Activated T-helper 2 cell treated with anti-CD3 and anti-CD28 coated beads, Interferon-gamma antibody, Interleukin-2, Interleukin-4, amounts not matched to agents 10 μg/mL and 5 μg/mL and 100 μg/mL, durations not matched to agents 14 hours and 24 hours and 36 hours (primary cell): ENCODE measurements at places on chromosomes 7 and 10.
A peak's percentile ranks its signal among the peaks of the same experiment; 100 is the strongest.

DNA sequence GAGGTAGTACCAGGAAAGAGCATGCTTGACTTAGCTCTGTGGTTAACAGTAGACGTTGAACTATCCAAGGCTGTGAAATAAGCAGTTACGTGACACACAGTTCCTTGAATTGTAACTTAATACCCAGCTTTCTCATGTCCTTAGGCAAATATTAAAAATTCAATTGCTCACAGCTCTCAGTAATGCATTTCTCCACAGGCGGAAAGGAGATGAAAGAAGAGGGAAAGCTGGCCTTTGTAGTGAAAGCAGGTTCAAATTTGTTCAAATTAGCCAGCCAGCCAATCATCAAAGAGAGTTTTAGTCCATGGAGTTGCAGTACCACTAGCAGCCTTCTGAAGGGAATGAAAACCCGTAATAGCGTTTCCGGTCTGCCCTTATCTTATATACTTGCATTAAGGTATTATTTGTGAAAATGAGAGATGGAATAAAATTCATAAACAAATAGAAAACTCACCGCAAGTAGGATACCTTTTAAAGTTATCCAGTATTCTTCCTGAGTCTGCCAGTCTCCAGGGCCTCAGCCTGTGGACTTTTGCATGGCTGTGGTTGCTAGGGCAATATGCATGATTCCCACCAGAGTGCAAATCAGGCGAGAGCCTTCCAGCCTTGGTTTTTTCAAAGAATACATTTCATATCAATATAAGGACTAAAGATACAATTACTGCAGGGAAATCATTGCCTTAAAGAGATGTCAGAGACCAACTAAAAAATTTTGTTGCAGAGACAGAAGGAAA, 795.5 kb downstream of the TNS3 start:
- no peak for DNase-seq
- H3K4me3 ChIP-seq: no peak overlapping the region
- H3K36me3 ChIP-seq: no peaks in the 10 kb centered on the region
- no peaks in the 10 kb centered on the region for H3K27me3 ChIP-seq
- no peak overlapping the region for H3K27ac ChIP-seq

- H3K4me1 ChIP-seq: no peaks in the 10 kb centered on the region
- DNase-seq: no peak
- no peaks in the 10 kb centered on the region for H3K27me3 ChIP-seq
- H3K4me3 ChIP-seq: no peak overlapping the region
- no peak overlapping the region for H3K27ac ChIP-seq
Measured at GRCh38 chr10:107616031-107616430, 451.5 kb upstream of the SORCS1 start.

DNA sequence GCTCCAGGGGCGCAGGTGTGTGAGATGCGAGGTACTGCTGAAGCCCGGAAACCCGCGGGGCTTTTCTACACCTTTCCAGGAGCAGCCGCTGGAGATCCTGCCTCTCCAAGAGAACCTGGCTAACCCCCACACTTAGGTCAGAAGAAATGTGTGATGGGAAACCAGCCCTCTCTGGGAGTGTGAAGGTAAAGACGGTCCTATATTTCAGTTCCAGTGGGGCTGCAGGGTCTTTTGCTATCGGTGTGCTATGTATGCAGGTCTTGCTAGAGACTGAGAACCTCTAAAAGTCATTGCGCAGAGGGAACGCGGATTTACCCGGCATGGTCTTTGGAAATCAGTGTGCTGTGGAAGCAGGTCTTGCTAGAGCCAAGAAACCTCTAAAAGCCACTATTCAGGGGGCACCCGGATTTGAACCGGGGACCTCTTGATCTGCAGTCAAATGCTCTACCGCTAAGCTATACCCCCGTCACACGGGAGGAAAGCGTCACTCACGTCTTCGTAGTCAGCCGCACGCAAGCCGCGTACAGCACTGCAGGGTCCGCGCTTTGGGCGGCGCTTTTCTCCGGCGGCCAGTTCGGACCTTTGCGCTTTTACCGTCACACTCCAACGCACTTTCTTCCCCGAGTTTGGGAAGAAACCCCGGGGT, 46.0 kb downstream of the ZNF777 start:
- H3K4me1 ChIP-seq: peaks cover 7% of the 10 kb centered on the region
- no peaks in the 10 kb centered on the region for H3K36me3 ChIP-seq
- peaks cover 28% of the 10 kb centered on the region for H3K27me3 ChIP-seq
- H3K27ac ChIP-seq: peak overlapping the region; percentile 43

DNA sequence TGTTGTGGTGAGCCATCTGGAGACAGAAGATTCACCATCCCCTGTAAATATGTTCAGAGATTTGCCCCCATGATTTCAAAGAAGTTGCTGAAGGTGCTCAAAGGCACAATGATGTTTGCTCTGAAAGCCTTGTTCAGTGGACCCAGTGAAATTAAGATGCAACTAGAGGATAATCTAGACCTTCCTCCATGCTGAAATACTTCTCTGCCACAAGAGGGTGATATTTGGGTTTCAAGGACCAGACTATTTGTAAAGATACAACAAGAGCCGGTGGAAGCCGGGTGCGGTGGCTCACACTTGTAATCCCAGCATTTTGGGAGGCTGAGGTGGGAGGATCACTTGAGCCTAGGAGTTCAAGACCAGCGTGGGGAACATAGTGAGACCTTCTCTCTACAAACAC, 13.5 kb upstream of the MSRB2 start:
- no peak overlapping the region for H3K4me3 ChIP-seq
- H3K27ac ChIP-seq: no peak overlapping the region
- peaks cover 42% of the 10 kb centered on the region for H3K27me3 ChIP-seq
- no peak for DNase-seq
- no peaks in the 10 kb centered on the region for H3K4me1 ChIP-seq
- no peaks in the 10 kb centered on the region for H3K36me3 ChIP-seq

- H3K27me3 ChIP-seq: peaks cover 17% of the 10 kb centered on the region
- no peaks in the 10 kb centered on the region for H3K4me1 ChIP-seq
- H3K4me3 ChIP-seq: no peak overlapping the region
- H3K36me3 ChIP-seq: no peaks in the 10 kb centered on the region
- no peak for DNase-seq
Measured at GRCh38 chr7:140533394-140533872, 54.1 kb upstream of the MKRN1 start.

DNA sequence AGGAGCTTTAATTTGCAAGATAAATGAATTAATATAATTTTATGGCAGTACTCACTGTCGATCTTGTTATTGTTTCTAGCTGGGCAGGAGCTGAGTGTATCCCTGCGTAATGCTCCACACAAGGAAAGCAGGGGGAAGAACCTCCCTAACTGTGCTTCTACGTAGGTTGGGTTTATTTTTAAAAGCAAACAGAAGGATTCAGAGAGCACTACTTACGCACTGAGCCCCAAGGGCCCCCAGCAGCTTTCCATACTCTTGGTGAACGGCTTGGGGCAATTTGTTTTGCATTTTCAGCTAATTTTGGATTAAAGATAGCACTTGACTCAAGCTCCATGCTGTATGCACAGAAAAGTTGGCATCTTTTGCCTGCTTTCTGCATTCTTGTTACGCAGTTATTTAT, 9.6 kb downstream of the DUSP5 start:
- H3K4me3 ChIP-seq: no peak overlapping the region
- DNase-seq: no peak
- H3K27ac ChIP-seq: no peak overlapping the region
- H3K4me1 ChIP-seq: peaks cover 85% of the 10 kb centered on the region
- H3K36me3 ChIP-seq: peaks cover 100% of the 10 kb centered on the region

DNA sequence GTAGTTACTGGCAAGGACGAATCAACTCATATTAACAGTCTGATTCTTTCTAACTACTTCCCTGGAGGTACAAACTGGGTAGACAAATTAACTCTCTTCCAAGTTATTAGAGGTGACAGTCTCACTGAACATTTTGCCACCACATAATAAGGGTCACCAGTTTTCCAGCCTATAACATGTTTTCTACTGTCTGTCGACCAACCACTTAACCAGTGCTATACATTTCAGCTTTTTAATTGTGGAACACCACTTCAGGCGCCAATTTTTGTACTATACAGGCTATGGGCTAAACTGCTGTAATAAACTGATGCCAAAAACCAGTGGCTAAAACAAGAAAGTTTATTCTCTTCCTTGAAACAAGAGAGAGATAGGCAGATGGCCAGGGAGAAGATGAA, 13.3 kb downstream of the ZNF438 start:
- H3K4me1 ChIP-seq: peaks cover 9% of the 10 kb centered on the region
- H3K4me3 ChIP-seq: no peak overlapping the region
- H3K36me3 ChIP-seq: peaks cover 8% of the 10 kb centered on the region
- H3K27me3 ChIP-seq: no peaks in the 10 kb centered on the region

GRCh38 chr7:9029681-9030530, 596.5 kb downstream of the NXPH1 start:
- H3K4me1 ChIP-seq: no peaks in the 10 kb centered on the region
- no peaks in the 10 kb centered on the region for H3K27me3 ChIP-seq
- H3K27ac ChIP-seq: no peak overlapping the region
- DNase-seq: no peak

DNA sequence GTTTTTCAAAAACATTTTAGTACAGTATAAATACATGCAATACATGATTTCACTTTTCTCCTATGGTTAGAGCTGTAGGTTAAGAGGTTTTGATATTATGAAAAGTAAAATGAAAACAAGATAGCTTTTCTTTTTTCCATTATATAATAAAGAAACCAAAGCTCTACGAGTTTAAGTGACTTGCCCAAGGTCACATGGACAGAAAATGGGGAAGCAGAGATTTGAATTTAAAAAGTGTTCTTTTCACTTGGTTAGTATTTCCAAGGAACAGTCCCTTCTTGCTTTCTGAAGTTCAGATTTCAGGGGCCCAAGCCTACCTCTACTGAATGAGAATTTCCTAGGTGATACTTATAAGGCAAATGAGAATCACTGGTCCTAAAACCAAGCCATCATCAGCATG, 13.2 kb upstream of the MAP3K8 start:
- no peaks in the 10 kb centered on the region for H3K36me3 ChIP-seq
- peaks cover 48% of the 10 kb centered on the region for H3K4me1 ChIP-seq
- peaks cover 2% of the 10 kb centered on the region for H3K27me3 ChIP-seq
- H3K27ac ChIP-seq: no peak overlapping the region

DNA sequence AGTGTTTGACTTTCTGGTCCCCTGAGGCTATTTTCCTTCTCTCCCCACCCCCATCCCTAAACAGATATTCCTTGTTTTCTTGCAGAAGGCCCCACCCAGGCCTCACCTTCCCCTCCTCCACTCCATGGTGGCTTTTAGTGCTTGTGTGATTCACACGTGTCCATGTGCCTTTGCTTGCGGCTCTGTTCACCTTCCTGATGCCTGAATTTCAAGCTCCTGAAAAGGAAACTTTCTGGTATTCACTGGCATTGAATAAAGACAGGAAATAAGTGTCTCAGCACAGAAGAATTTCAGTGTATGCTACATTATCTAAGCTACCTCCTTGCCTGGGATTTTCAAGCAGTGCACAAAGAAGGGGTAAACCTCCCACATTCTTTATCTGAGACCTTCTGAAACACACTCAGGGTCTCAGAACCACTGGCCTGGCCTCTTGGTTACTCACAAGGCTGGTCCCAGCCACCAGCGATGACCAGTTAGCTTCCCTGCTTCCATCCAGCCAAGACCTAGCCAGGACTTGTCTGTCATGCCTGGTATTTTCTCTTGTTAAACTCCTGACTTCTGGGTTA, 17.2 kb upstream of the UBE2H start:
- DNase-seq: no peak
- no peaks in the 10 kb centered on the region for H3K27me3 ChIP-seq
- H3K4me1 ChIP-seq: no peaks in the 10 kb centered on the region
- H3K4me3 ChIP-seq: no peak overlapping the region

DNA sequence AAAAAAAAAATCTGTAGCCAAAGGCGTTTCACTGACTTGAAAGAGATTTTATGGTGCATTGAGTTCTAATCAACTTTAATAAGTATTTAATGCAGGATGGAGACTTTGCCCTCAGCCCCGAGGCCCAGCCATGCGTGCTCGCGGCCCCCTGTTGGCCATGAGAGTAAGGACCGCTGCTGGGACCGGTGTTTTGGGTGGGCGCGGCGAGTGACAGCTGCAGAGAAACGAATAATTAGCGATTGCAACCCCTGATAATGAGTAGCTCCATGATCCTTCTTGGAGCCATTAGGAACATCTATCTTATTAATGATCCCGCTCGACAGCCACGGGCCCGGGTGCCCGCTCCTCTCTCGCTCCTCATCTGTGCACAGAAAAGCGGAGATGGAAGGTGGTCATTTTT, 347.4 kb downstream of the RPS24 start:
- H3K27me3 ChIP-seq: peaks cover 2% of the 10 kb centered on the region
- DNase-seq: no peak
- H3K4me3 ChIP-seq: no peak overlapping the region
- H3K27ac ChIP-seq: no peak overlapping the region

DNA sequence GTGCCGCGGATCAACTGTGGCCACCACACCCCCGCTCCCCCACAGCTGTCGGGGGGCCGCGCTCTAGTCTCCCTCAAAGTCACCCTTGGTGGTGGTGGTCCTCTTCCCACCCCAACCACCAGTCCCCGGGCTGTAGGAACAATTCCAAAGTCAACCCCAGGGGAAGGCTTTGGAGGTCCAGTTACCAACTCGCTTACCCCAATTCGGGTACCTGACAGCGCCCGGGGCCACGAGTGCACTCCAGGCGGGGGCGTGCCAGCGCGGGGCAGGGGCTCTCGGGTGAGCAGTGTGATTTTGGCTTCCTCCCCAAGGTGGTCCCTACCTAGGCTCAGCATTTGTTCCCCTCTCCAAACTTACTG, 584 bp upstream of the ZMIZ1 start:
- peak overlapping the region; percentile 70 for H3K27ac ChIP-seq
- peak overlapping the region; percentile 82 for H3K4me3 ChIP-seq
- H3K4me1 ChIP-seq: peaks cover 32% of the 10 kb centered on the region
